NCI-H187 (cell line): ENCODE measurements at places on chromosomes 12 and 14.

- no peak for DNase-seq
Observed at GRCh38 chr12:18849761-18850160, 111.8 kb downstream of the CAPZA3 start.

DNA sequence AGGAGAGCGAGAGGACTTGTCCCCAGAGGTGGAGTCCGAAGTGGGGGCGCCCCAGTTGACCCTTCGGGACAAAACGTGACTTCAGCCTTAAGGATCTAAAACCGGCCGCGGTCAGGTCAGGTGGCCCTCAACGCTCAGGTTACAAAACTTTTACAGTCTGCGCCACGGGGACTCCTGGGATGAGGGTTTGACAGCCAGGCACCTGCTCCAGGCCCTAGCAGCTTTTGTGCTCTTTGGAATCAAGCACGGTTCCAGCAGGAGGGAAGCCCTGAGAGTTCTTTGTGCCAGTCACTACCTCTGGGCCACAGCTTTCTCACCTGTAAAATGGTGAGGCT lies 337 bp downstream of the ZC2HC1C start:
- peak; percentile 53 for DNase-seq

DNA sequence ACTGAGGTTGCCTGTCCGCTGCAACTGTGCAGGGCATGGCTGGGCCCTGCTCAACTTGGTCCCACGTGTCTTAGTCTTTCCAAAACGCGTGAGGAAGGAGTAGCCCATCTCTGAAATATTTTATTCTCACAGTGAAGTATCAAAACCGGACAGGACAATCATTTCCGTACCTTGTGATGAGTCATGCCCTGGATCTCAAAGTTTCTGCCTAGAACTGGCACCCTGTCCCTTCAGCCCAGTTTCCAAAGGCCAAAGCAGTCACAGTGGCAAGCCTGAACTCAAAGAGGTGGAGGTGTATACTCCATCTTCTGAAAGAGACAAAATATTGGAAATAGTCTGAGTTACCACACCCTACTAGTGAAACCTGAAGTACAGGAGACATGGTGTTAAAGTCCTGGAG lies 28.5 kb upstream of the SRGAP1 start:
- DNase-seq: no peak

DNA sequence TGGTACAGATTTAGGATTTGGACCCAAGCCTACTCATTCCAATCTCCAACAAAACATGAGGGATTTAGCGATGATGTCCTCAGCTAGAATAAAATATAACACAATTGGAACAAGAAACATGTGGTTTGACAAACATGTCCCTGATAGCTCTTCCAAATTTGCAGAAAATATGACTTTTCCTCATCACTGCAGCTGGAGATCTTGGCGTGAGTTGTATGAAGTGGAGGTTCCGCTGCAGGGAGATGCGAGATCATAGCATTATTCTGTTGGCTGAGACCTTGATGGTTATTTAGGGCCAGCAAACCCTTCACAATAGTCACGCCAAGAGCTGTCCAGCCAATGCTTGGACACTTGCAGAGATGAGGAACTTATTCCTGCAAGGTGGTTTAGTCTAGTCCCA lies 413.4 kb upstream of the TBX3 start:
- no peak for DNase-seq

DNA sequence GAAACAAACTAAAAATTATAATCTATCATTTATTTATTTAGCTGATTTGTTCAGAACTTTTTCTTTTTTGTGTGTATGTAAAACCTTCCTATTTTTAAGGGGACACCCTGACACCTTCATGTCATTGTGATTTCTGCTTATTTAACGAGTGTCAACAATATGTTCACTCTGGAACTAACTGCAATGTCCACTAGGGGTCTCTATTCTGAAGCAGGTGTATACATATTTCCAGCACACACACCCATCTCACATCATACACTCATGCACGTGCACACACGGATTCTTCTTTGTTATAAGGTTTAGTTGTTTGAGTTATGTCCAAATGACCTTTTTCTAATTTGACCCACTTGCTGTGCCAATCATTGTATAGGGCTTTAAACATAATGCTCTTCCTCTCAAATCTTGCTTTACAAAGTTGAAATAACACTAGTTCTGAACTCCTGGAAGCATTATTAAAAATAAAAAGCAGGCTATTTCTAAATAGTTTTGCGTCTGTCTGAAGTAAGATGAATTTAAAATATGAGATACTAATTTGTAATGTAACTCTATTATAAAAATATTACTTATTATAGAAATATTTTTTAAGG lies 15.5 kb downstream of the E2F7 start:
- peak; percentile 46 for DNase-seq

DNA sequence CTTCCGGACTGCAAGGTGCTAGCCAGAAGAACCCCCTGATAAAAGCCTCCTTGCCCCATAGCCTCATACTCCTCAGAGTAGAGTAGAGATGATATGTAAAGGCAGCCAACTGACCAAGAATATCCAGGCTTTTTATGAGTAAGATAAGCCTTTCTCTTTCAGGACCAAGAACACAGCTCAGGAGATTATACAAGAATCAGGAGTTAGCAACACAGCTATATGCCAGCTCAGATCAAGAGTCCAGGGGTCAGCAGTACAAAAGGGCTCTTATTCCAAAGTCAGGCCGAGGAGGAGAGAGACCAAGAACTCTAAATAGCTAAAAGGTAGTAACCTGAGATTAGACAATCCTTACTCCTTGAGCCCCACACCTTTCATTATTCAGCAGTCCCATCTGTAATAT lies 135.3 kb downstream of the BTG1 start:
- DNase-seq: no peak

GRCh38 chr12:18861287-18861858 lies 123.5 kb downstream of the CAPZA3 start:
- no peak for DNase-seq

DNA sequence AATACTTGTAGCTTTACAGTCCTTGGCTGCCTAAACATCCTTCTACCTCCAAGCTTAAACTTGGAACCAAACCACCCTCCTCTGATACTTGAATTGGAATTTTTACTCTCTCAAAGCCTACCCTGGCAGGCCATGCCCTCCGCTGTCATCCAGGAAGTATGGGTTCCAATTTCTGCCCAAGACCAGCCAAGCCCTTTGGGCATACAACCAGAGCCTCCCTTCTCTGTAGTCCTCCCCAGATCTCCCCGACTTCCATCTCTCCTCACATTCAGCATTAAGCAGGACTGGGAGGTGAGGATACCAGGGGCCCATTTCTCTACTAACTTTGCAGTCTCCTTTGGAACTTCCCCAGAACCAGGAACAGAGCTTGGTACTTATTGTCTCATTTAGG lies 369 bp upstream of the DHH start:
- no peak for DNase-seq

- DNase-seq: no peak
Observed at GRCh38 chr12:43982544-43982943, 146.7 kb downstream of the TMEM117 start.

GRCh38 chr12:104560881-104561280 lies 104.1 kb downstream of the CHST11 start:
- DNase-seq: no peak
